Stimulated activated CD4-positive, alpha-beta T cell treated with anti-CD3 and anti-CD28 coated beads, Interleukin-12 subunit alpha, Interleukin-12 subunit beta, amount 100 ng/mL, for 4 hours (primary cell): ENCODE measurements at places on chromosomes 6 and 20.

GRCh38 chr20:22499515-22500166 lies 84.7 kb downstream of the FOXA2 start:
- DNase-seq: no peak

- no peak for DNase-seq
Measured at GRCh38 chr6:40999569-40999968, 39.5 kb downstream of the UNC5CL start.

DNA sequence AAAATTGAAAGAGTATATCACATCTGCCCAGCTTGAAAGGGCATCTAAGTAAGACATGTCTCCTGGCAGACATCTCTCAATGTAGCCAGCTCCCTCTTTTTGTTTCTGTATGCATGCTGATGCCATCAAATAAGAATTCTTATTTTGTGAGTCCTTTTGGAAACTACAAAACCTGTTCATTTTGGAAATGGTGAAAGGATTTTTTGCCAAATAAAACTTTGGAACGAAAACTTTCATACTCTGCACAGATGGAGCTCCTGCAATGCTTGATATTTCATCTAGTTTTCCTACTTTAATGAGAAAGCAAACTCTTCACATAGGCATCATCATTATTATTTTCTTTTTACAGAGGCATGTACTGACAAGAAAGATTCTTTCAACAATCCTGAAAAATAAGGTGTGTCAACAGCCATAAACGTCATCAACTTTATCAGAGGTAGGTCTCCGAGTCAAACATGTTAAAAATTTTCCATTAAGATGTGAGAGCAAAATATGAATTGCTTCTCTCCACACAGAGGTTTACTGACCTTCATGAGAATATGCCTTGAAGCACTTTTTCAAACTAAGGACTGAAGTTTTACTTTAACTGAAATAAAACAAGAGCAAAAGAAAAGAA lies 26.2 kb upstream of the CMTR1 start:
- no peak for DNase-seq

DNA sequence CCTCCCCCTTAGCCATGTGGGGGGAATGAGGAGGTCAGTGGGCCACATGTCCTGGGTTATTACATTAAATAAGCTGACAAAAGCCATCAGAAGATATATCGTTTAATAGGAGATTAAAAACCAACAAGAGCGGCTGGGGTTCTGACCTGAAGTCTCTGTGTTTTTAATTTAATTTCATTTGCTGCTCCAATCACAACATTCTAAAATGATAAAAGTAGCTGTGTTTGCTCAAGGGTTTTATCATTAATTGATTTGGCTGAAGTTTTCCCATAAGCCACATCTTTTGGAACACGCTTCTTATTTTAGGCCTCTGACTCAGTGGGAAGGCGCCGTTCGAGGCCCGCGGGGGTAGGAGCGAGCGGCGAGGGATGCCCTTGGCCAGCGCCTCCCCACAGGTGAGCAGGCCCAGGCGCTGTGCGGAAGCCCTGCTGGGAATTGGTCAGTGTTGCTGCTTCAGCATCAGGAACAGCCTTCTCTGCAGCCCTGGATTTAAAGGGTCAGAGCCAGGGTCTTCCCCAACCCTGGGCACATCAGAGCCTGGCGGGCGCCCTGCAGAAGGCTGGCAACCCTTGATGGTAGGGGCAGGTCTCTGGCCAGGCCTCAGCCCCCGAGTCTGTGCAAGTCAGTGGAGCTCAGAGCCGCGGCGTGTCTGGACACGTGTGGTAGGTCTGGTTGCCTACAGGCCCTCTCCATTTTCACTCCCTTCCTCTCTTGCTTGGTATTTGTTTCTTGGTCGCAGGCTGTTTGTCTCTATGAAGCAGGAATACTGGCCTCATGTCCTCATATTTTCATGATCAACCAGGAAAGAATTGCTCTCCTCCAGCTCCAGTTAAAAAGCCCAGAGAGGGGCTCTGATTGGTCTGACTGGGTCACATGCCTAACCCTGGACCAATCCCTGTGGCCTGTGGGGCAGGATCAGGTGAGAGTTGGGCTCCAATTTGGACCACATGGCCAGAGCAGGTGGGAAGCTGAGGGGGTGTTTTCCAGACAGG lies 30.9 kb upstream of the MLN start:
- no peak for DNase-seq

- DNase-seq: no peak
Measured at GRCh38 chr20:36210436-36211021, 25.7 kb upstream of the AAR2 start.

GRCh38 chr6:111985202-111985731 lies 68.6 kb upstream of the CCN6 start:
- DNase-seq: no peak

DNA sequence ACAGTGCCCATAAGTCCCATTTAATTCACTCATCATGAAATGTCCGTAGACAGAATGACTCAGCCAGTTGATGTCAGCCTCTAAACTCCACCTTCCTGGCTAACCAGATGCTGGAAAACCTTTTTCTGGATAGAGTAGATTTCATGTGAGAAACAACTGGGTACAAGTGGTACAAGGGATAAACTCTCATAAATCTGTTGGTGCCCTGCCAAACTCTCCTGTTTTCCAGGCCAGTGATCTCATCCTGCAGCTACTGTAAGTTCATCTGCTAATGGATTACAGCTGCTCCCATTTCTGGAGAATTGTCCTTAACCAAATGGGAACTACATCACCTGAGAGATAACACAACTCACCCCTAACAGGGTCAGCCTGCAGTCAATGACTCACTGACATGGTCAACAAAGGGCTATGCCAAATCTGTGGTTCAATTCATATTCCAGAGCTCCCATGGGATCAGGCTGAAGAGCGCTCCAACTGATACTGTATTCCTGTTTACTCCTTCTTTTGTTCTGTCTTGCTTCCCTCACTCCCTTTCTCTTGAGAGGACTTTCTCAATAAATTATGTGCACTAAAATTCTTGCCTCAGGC lies 210.1 kb upstream of the HDDC2 start:
- no peak for DNase-seq

- no peak for DNase-seq
Measured at GRCh38 chr6:169398342-169399105, 144.9 kb upstream of the THBS2 start.

DNA sequence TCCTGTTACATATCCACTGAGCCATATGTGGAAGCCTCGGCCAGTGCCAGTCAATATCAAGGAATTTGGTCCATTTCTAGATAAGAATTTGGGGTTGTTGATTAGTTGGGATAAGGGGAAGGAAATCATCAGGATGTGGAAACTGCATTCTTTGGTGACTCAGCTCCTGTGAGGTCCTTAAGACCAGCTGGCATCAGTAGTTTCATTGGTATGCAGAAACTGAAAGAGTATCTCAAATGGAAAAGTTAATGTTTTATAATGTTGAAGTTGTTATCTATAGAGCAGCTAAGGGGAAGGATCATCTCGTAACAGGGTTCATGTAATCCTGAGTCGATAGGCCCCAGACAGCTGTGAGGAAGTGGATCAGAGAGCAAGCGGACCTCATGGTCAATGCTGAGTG lies 87.9 kb upstream of the PRND start:
- DNase-seq: no peak

DNA sequence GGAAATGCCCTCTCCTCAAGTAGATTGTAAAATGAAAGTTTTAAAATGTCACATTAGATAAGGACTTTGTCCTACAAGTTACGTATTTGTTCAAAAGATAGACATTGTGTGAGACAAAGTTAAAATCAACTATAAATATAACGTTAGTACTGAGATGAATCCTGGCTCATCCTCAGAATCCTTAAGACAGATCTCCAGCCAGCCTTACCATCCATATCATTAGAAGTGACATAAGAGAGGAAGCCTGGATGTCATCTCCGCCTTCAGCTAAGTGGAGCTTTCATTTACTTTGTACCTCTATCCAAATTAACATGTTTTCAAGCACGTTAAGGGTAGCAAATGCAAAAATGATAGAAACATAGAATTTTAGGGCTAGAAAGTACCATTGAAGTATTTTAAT lies 59.1 kb downstream of the SCAF8 start:
- DNase-seq: no peak

- DNase-seq: no peak
Measured at GRCh38 chr6:155883741-155884140, 428.1 kb upstream of the NOX3 start.

- DNase-seq: no peak
Measured at GRCh38 chr6:39102821-39103136, 12.2 kb downstream of the SAYSD1 start.

DNA sequence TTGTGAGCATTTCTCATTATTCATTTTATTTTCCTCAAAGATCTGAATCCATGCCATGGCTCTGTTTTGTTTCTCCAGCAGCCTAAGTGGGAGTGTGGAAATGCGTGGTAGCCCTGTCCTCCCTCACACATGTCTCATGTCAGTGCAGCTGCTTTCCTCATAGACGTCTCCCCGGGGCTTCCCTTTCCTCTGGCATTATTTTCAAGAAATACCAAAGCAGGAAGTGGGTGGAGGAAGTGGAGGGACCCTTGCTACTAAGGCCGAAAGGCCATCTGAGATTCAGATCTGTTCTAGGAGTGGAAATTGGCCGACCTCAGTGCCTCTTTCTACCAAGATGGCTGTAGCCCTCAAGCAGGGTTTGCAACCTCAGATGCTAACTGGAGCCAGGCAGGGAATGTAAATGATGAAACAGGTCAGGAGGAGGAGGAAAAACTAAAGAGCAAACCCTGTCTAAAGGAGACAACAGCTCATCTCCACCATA lies 420.9 kb upstream of the PLCB4 start:
- no peak for DNase-seq

GRCh38 chr20:59013959-59014608 lies 5.1 kb upstream of the TUBB1 start:
- DNase-seq: no peak

GRCh38 chr20:56974499-56975250 lies 291.8 kb downstream of the BMP7 start:
- no peak for DNase-seq
